ENCODE measurements at places on chromosomes 2 and 18.

- no peak for DNase-seq
Measured at GRCh38 chr2:157789933-157790511, 86.1 kb downstream of the ACVR1 start.

- no peak for DNase-seq
Measured at GRCh38 chr2:186459009-186459408, 27.1 kb upstream of the ZC3H15 start.

GRCh38 chr18:9416563-9417072, 58.7 kb upstream of the RALBP1 start:
- no peak for DNase-seq

DNA sequence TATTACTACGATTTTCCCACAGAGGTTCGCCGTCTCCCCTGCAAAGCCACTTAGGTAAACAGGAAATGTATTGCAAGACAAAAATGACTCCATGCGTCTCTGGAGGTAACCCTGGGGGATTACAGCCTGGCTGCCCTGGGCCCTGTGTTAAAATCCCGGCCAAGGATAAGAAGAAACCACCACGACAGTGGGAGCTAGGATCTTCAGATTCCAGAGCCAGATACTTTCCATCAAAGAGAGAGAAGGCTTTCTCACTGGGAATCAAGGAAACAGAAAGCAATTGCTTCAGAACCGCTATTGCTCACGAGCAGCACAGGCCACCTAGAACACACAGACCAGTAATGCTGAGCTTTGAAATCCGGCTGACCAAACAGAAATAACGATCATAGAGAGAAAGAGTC, 97.9 kb upstream of the ZNF516 start:
- no peak for DNase-seq

DNA sequence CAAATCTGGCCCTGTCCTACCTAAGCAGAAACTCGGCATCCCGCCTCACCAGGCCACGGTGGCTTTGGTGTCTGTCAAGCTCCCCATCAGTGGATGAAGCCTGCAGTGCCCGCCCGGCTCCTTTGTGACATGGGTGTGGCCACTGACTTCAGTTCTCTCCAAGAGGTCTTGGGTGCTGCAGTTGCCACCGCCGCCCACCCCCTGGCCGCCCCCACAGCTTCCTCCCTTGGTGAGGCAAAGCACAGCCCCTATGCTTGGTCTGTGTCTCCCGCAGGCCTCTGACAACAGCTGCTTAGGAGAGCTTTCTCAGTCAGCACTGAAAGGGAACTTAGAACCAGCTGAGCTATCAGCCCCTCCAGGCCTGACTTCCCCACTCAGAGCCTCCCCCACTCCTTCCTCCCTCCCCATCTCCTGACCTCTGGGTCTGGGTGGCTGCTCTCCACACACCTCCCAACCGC, 22.9 kb upstream of the GPR55 start:
- no peak for DNase-seq

GRCh38 chr2:37454851-37455762, 110.7 kb downstream of the QPCT start:
- no peak for DNase-seq

DNA sequence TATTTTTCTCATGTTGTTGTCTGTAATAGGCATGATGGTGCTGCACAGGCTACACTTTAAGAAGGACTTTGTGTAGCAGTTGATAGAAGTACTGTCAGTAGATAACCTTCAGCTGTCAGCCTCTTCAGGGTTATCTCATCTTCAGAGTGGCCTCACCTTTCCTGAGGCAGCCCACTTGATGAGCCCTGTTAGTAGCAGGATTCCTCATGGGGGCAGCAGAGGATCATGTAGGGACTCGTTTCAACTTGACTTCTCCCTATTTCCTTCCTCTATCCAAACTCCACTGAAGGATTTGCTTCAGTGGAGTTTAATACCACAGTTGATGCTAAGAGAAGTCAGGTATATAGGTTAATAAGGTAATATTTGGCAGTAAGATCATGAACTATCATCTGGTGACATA, 530.3 kb upstream of the FSIP2 start:
- no peak for DNase-seq

DNA sequence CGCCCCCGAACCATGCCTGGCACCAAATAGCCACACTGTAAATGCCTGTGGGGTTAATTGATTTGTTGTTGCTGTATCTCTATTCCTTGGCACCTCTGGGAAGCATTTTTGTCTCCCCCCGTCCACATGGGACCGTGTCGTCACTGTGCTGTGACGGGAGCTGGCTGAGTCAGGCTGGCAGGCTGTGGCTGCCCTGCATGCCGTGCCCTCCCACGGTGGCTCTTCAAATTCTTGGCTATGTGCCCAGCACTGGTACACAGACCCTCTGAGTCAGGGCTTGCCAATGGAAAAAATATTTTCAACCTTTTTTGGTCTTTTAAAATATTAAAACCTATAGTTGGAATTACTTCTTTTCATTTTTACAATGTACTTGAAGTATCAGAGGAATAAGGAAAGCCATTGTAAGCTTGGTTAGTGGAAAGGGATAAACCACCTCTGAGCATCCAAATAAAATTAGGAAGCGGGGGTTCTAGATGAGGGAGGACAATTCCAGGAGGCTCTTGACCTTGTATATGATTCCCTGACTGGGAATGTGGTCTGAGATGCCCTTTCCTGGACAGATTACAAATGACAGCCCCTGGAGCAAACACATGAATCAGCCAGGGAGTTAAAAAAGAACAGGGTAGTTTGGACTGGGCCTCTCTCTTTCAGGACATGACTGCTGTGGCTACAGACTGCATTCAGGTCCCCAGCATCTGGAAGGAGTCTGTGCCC, 59.4 kb downstream of the DGKD start:
- peak; percentile 28 for DNase-seq

GRCh38 chr18:8912348-8913326, 189.9 kb upstream of the NDUFV2 start:
- DNase-seq: no peak

- no peak for DNase-seq
Measured at GRCh38 chr2:16034151-16034974, 94.0 kb downstream of the MYCN start.

- no peak for DNase-seq
Measured at GRCh38 chr18:72107647-72108383, 436.3 kb downstream of the CBLN2 start.

- DNase-seq: no peak
Measured at GRCh38 chr2:64922482-64923384, 66.5 kb upstream of the SLC1A4 start.

GRCh38 chr2:170292415-170292814, 114.5 kb downstream of the MYO3B start:
- DNase-seq: no peak

GRCh38 chr2:238910751-238911351, 63.0 kb downstream of the TWIST2 start:
- no peak for DNase-seq

DNA sequence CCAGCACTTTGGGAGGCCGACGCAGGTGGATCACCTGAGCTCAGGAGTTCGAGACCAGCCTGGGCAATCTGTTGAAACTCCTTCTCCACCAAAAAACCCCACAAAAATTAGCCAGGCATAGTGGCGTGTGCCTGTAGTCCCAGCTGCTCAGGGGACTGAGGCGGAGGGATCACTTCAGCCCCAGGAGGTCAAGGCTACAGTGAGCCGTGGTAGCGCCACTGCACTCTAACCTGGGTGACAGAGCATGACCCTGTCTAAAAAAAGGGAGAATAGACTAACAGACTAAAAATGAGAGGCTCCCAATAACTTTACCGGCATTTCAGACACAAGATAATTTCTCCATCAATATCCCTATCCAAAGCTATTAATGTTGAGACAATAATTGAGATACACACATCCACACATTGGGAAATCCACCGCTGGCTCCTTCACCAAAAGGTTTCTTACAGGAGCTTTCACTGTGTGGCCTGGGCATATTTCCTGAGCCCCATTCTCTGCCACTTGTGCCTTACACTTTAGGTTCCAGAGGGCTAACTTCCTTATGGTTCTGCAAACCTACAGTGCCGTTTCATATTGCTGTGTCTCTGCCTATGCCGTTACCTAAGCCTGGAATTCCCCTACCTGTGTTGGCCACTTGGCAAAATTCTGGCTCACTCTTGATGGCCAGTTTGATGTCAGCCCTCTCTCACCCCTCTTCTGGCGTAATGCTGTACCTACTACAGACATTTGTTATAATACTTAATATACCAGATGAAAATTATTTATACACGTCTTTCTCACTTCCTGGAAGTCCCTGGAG, 115.8 kb upstream of the ZFP36L2 start:
- DNase-seq: no peak

DNA sequence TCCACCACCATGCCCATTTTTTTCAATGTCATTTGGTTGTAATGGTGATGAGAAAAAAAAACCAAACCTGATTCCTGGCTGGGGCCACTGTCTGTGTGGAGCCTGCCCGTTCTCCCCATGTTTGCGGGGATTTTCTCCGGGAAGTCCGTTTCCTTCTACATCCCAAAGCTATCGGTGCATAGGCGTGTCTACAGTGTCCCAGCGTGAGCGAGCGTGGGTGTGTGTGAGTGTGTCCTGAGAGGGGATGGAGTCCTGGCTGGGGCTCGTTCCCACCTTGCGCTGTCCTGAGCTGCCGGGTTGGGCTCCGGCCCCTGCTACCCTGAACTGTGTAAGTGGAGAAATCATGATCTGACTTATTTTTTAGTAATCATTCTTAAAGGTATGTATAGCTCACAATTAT, 7.3 kb upstream of the ZAP70 start:
- DNase-seq: no peak

DNA sequence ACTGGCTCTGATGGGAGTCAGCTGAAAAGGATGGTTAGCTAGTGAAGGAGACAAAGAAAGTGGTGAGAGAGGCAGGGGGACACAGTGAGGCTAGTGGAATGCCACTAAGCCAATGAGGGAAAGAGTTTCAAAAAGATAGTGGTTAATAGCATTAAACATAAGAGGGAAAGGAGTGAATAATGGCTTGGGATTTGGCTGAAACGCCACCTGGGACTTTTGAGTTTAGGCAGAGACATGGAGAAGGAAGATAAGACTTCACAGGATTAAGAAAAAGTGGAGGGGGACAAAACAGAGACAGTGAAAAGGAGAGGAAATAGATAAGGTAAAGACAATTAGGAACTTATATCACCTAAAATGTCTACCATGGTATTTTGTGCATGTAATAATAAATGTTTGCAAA, 6.9 kb downstream of the CD28 start:
- DNase-seq: no peak

GRCh38 chr2:6177811-6178210, 485.6 kb downstream of the SOX11 start:
- no peak for DNase-seq

- DNase-seq: no peak
Measured at GRCh38 chr2:218074031-218074430, 5.0 kb downstream of the RUFY4 start.

DNA sequence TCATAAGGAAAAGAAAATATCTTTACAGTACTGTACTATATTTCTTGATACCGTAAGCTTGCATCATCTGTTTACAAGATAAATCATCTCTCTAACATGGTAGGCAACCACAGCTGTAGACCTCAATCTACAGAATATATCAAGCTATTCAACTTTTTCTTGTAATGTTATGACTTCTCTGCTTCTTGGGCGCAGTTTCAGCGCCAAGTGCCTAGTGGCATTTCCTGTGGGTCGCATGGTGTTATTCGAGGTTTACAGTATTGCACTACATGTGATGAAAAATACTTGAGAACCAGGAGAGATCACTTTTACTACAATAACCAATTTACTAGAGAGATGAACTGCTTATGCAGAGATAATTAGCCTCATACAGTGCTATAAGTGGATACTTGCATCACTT, 34.0 kb upstream of the SESTD1 start:
- DNase-seq: no peak

GRCh38 chr2:199480966-199481365, 23.2 kb upstream of the SATB2 start:
- DNase-seq: no peak

- no peak for DNase-seq
Measured at GRCh38 chr2:231666171-231667095, 41.9 kb upstream of the PTMA start.

DNA sequence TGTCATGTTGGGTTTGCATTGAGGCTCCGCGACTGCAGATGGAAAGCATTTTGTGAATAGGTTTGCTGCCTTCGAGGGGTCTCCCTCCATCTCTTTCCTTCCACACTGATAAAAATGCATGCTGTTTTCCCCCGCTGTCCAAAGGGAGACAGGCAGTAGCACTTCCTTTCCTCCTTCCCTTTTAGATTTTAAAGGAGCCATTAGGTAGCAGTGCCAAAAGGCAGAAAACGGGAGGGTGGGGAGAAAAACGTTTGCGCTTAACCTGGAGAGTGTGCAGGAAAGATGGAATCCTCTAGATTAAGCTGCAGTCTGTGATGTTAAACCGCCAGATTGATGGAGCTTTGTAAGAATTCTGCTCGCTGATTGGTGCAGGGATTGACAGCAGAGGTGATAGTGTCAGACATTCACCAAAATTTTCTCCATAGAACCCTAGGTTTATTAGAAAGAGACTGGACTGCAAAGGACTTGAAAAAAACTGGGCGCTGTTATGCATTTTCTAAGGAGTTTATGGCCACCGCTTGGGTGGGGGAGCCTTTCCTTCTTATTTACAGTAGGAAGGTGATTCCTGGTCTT, 688 bp downstream of the MAPRE2 start:
- no peak for DNase-seq

DNA sequence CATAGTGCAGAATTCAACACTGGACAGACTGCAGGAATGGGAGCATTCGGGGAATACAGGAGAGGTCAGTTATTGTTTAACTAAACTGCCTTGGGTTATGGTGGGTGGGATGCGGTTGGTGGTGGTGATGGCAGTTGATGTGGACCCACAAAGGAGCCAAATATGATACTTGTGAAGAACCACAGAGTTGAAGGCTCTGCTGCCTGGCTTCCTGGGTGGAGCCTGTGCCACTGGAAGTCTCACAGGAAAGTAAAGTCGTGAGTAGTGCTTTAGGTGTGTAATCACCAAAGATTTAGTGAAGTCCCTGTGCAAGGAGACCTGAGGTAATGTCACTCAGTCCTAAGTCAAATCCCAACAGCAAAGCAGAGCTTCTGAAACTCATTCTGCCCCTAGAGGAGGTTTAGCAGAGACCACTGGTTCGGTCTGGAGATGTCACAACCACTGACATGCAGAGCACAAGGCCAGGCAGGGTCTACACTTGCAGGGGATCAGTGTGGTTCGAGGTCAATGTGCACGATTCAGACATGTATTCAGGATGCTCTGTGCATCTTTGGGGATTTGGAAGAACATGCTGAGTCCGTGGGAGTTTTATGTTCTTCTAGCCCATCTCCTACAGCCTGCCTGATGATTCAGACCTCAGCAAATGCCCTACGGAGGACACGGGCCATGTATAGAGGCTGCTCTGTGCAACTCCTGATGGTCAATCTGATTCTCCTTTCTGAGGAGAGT, 1150.9 kb downstream of the RPIA start:
- DNase-seq: no peak

- no peak for DNase-seq
Measured at GRCh38 chr2:239399921-239400595, 762 bp downstream of the HDAC4 start.

GRCh38 chr2:26838121-26838906, 9.6 kb upstream of the DPYSL5 start:
- no peak for DNase-seq

- no peak for DNase-seq
Measured at GRCh38 chr18:6199777-6200176, 214.9 kb downstream of the L3MBTL4 start.
